ENCODE measurements at places on chromosomes 3 and 15.

DNA sequence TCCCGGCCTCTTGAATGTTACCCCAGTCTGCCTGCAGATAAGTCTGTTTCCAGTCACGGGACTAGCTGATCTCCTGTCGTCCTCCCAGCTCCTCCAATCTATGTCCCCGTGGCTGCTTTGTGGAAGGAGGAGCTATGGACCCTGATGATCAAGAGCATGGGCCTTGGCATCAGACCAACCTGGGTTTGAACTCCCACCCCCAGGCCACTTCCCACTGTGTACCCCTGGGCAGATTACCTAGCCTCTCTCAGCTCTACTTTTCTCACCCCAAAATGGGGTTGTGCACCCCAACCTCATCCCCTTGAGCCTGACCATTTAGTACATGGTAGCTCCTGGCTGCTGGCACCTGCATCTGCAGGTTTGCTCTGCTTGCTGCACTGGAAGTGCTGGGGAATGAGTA is 55.8 kb downstream of the GASK1A start:
- no peak for DNase-seq

GRCh38 chr15:41828807-41829141 is 882 bp downstream of the JMJD7 start:
- DNase-seq = no peak

DNA sequence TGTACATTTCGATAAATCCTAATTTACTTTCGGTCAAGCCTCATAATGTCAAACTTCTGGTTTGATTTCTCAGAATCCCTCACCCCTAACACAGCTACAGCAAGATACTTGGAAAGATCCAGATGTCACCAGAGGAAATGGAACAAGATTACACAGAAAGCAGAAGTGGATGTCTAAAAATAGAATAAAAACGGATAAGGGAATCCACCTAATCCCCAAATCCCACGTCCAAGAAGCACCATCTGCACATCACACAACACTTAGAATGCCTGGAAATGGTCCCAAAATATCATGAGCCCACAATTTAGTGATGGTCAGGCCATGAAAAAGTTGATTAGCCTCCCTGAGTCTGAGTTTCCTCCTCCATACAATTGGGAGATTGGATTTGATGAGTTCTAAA is 61.7 kb downstream of the AGTR1 start:
- DNase-seq = no peak

- DNase-seq = peak; percentile 24
Measured at GRCh38 chr3:46019707-46020106, 7.6 kb downstream of the XCR1 start.

DNA sequence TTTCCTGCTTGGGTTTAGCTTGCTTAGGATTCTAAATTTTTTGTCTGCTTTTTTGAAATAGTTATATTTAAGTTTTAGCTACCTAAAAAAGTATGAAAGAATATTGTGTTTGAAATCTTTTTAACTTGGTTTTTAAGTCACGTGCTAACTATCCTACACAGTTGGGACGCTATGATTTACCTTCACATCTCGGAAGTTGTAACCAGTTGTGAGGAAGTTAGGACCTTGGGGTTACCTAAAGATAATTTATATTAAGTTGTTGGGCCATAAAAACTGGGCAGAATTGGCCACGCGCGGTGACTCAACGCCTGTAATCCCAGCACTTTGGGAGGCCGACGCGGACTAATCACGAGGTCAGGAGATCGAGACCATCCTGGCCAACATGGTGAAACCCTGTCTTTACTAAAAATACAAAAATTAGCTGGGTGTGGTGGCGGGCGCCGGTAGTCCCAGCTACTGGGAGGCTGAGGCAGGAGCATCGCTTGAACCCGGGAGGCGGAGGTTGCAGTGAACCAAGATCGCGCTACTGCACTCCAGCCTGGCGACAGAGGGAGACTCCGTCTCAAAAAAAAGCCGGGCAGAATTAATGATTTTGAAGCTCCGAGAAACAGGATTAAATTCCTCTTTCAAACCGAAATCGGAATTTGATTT is 1.0 kb downstream of the ZFAND6 start:
- no peak for DNase-seq

- DNase-seq = no peak
Measured at GRCh38 chr3:192494174-192494573, 233.2 kb downstream of the FGF12 start.

DNA sequence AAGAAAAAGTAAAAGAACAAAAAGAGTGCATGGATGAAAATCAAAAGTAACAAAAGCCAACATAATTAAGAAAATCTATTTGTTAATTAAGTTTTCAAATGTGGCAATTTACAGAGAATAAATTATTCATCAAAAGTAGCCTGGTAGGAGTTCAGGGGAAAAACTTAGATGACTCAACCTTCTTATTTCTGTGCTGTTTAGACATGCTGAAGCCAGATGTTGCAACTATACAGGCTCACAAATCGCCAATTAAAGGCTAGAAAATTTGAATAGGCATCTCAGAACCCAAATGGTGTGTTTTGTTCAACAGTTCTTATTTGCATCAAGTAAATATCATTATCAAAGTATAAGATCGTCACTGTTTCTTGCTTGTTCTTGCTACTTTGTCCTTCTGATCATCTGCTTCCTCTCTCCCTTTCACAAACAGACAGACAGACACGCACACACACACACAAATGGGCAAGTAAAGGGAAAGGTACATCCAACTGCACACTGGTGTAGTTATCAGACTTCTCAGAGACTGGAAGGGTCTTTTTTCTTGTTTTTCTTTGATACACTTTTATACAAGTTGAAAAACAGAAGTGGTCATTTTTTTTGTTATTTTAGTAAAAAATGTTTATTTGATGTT is 572.2 kb downstream of the MECOM start:
- DNase-seq = no peak

DNA sequence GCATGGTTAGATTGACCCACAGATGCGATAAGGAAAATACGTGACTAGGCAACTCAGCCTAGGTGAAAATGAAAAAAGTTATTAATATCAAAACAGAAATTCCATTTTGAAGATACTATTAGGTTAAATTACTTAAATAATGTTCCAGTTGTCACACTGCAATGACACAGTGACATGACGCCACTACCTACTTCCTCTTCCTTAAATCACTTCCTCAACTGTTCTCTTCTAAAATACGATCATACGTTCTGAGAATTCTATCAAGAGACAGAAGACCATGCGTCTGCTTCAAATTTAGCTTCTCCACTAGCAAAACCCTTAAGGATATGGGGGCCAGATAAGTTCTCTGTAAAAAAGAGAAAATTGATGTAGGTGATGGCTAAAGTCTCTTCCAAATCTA is 18.2 kb downstream of the CMTM6 start:
- no peak for DNase-seq

GRCh38 chr3:186566772-186567071 is 417 bp downstream of the TBCCD1 start:
- DNase-seq = no peak

- no peak for DNase-seq
Measured at GRCh38 chr3:124101643-124102042, 109.7 kb upstream of the ROPN1 start.

- DNase-seq = no peak
Measured at GRCh38 chr3:62416144-62416543, 42.8 kb upstream of the FEZF2 start.

GRCh38 chr15:64665179-64665578 is 110.2 kb downstream of the RBPMS2 start:
- no peak for DNase-seq

- no peak for DNase-seq
Measured at GRCh38 chr15:46901001-46901400, 816.3 kb upstream of the SEMA6D start.

- DNase-seq = no peak
Measured at GRCh38 chr3:49004352-49005302, 2.6 kb upstream of the WDR6 start.

GRCh38 chr3:249587-250262 is 53.2 kb downstream of the CHL1 start:
- DNase-seq = no peak

DNA sequence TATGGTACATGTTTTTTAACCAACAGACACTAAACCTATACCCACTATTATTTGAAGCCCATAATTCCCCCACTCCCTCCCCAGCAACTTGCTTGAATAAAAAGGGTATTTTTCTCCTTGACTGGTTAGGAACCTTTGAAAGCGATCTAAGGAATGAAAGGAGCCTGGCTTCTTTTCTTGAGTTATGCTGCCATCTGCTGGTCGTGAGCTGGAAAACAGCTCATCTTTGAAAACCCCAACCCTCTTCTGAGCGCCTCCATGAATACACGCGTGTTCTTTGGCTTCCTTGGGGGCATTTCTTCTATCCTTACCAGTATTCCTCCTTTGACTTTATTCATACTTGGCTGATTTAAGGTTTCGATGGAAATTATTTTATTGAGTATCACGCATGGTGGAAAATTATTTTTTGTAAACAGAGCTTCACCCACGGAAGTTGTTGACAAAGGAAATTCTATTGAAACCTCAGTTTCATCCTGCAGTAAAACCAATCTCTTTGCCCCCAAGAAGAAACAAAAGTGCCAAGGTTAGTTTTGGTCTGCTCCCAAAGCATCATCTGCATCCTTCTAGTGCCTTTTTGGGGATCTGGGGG is 171.6 kb downstream of the SV2B start:
- DNase-seq = peak; percentile 53

DNA sequence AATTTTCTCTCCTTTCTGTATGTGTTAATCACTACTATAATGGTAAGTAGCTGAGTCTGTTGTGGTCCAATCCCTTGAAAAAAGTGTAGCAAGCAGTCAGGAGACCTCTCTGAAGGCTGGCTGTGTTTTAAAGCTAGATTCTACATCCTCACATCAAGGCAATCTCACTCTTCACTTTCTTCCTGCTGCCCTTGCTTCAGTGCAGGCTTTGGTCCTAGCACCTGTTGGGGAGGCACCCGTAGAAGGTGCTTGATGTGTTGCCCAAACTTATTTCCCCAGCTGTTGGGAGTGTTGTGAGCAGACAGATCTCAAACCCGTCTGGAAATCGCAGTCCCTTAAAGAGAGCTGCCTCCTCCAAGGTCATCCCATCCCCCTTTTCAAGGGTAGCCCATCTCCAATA is 8.6 kb downstream of the FRMD4B start:
- no peak for DNase-seq

GRCh38 chr15:38072348-38073177 is 138.1 kb downstream of the TMCO5A start:
- no peak for DNase-seq

DNA sequence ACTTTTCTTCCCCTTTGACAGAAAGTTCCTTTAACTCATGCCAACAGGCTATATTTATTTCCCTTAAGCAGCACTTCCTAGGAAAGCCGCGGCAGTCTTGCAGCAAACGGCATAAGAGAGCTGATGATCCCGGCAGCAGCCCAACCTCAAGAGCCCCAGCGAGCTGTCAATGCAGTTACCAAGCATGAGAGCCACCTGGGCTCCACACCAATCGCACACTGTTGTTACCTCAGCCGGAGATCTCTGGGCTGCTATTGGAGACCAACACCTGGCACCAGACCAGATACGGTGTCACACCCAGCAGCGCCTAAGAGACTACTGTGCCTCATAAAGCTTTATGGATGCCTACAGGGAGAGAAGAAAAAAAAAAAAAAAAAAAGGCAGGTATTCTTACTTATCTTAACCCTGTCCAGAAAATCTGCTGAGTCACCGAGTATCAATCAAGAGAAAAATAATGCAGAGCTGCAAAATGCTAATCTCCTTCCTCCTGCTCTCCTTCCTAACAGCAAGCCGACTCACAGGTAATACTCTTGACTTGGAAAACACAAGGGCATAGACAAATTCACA is 11.7 kb downstream of the ABCC5 start:
- DNase-seq = no peak

DNA sequence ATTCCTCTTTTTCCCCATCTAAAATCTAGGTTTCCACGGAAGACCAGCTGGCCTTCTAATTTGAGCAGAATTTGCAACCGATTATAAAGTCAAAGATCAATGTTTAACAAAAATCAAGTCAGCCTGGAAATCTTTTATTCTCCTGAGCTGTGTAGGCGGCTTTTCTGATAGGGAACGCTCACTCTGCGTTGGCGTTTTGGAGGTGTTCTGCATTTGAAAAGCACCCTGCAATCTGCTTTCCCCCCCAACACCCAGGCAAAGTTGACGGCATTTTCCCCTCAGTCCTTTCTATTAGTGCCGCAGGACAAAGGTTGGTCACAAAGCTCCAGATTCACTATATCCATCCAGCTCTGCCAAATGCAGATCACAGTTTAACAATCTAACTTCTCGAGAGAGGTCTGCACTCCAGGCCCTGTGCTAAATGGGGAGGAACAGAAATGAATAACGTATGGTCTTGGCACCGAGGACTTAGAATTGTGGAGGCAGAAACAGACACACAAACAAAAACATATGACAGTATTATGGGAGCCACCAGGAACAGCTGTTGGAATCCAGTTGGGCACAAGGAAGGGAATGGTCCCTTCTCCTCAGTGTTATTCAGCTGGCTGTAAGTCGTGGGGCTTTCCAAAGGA is 50.4 kb upstream of the LARS2 start:
- no peak for DNase-seq

DNA sequence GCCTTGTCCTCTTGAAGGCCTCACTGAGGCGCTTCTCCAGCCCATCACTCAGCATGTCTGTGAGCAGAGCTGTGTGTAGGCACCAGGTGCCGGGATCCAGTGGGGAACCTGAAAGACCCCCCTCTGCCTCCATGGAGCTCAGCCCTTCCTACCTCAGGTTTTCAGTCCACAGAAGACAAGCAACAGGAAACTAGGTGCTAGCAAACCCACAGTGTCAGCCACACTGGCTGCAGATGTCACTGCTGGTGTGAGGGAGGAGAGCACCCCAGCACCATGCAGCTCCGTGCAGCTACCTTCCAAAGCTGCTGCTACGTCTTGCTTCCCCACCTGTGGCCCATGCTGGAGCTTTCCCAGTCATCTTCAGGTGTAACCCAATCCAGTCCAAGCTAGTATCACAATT is 17.9 kb downstream of the PSTPIP1 start:
- no peak for DNase-seq

GRCh38 chr15:95624100-95624499 is 706.4 kb upstream of the NR2F2 start:
- DNase-seq = no peak

DNA sequence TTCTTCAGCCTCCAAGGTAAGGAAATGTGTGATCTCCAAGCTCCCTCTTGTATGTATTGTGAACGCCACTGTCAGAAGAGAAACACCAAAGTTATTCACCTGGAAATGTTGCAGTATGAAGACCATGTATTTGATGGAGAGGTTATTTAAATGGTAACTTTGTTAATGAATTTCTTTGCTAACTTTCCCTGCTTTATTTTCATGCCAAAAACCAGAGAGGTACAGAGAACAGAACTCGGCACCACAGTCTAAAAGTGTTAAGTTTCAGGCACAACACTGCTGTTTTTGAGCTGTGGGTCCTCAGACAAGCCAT is 73.1 kb upstream of the TNFSF10 start:
- no peak for DNase-seq
